ENCODE measurements at places on chromosomes 7 and 10.

DNA sequence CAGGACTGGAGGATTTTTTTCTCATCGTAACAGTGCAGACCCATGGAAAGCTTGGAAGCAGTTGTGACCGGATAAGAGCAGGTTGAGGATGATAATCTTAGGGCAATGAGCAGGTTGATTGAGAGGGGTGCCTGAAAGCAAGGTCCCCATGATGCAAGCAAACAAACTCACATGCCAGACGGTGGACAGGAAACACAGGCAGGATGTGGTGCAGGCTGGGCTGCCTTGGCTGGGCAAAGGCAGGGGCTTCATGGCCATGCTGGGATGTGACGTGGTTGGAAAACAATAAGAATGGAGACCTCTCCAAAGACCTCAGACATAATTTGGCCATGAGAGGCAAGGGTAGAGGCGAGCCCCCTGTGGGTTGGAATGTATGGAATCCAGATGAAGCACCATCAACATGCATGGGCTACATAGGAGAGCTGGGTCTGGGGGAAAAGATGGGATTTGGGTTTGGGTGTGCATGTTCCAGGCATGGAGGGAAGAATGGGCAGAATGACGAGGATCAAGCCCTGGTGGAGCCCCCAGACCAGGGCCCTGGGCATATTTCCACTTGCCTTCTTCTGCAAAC lies 58.3 kb downstream of the IKZF1 start:
- DNase-seq: no peak

GRCh38 chr7:34677491-34677890 lies 19.5 kb downstream of the NPSR1 start:
- DNase-seq: no peak

GRCh38 chr10:72834183-72834825 lies 59.2 kb upstream of the OIT3 start:
- DNase-seq: no peak

DNA sequence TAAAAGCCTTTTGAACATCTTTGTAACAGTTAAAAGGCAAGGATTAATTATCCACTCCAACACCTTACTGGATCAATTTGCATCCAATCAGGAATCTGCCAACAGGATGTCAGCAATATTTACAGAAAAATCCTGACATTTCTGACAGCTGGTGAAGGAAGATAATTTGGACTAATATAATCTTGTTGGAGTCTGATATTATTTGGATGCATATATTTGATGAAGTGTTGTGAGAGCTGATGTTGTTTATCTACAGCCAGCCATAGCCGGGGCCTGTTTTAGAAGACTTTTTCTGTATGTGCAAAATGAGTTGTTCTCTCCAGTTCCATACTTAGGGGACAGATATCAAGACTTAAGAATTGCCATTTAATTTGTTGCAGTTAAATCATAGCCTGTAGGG lies 91.1 kb downstream of the GPR37 start:
- no peak for DNase-seq

GRCh38 chr7:156747718-156748117 lies 107.1 kb downstream of the RNF32 start:
- no peak for DNase-seq

- no peak for DNase-seq
These were observed 60.2 kb downstream of the WIPF3 start for GRCh38 chr7:29866490-29866930.

DNA sequence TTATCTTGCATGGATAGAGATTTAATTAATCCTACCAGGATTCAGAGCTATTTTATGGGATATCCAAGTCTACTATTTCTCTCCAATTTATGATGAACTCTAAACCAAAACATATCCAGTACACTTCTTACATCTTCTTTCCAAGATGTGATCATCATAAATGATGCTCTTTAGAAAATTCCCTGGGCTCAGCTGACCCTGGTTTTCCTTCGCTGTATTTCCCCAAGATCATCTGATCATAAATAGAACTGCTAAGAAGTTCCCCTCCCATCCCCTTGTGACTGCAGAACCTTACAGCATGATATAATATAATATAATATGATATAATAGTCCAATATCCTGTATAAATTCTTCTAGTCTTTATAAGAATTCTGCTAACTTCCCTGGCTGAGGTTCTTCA lies 114.6 kb upstream of the LYZL2 start:
- no peak for DNase-seq

DNA sequence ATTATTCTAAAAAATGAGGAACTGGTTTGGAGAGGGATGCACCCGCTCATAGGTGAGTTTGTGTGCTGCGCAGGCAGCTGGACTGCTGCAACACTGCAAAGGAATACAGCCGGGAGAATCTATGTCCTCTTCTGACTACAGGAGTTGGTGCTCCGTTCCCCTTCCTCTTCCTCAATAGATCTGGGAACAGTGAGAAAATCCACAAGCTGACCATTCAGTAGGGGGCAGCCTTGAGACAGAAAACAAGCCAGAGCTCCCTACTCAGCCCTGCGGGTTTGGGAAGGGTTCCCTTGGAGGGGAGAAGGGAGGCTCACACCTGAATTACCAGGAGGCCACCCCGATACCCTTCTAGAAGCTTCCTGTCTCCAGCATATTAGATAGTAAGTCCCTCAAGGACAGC lies 87.3 kb upstream of the FOXI2 start:
- DNase-seq: no peak

DNA sequence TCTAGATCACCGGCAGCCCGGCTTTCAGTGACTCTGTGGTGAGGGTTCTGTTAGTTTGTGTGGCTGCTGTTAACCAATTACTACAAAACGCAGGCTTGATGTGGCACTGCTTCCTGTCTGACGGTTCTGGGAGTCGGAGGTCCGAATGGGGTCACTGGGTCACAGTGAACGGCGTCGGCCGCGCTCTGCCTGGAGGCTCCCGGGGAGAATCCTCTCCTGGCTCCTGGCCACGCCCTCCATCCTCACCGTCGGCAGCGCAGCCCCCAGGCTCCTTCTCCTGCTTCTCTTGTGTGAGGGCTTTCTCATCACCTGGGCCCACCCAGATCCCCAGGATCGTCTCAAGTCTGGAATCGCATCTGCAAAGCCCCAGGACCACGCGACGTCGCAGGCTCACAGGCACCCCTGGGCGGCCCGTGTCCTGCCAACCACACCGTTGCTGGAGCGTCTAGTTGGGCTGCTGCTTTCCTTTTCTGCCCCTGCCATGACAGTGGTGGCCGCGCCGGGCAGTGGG lies 31.8 kb upstream of the NKX6-2 start:
- DNase-seq: no peak

DNA sequence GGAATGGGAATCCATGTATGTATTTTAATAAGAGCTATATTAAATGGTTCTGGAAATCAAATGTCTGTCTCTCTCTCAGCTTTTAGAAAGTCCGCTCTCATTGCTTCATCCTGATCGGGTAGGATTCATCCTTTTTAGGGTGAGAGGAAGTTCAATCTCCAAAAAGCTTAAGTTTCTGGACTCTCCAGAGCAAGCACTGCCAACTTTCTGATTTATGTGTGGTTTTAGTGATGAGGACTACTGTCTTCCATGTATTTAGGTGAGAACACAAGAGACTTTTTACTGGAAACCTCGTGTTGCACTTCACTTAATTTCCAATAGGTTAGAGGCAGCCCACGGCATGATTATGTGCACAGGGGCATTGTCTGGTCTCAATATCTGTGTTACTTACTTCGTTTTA lies 267.9 kb downstream of the SUGCT start:
- DNase-seq: no peak

GRCh38 chr7:157895520-157896375 lies 558.9 kb downstream of the DNAJB6 start:
- no peak for DNase-seq

GRCh38 chr7:142554560-142555532 lies 194.4 kb upstream of the PRSS1 start:
- no peak for DNase-seq

- DNase-seq: no peak
These were observed 82.3 kb downstream of the ADK start for GRCh38 chr10:74233281-74233680.

DNA sequence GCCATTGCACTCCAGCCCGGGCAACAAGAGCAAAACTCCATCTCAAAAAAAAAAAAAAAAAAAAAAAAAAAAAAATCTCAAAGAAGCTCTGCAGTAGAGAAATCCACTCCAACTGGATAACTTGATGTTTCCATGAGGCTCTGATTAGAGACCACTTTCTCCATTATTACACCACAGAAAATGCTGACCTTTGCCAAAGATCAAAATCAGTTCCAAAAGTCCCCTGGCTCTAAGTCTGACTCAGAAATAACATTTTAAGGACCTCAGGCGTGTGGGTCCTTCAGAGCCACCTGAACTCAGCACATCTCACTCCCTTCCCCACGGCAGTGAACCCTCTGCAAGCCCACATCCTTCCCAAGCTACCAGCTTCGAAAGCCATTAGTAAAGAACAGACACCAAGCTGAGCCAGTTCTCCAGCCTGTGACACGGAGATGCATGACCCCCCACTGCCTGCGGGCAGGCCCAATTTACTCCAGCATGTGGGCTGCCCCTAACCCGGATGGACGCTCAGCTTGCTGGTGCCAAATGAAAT lies 13.8 kb upstream of the TMEM120A start:
- DNase-seq: no peak

GRCh38 chr10:27506280-27506679 lies 2.2 kb downstream of the RAB18 start:
- no peak for DNase-seq

- no peak for DNase-seq
These were observed 29.2 kb upstream of the MKX start for GRCh38 chr10:27774831-27775230.

GRCh38 chr10:47409171-47409865 lies 25.2 kb upstream of the ZNF488 start:
- DNase-seq: no peak

- no peak for DNase-seq
These were observed 26.5 kb upstream of the CNTNAP2 start for GRCh38 chr7:146090023-146090645.

GRCh38 chr7:67661-68395 lies 124.5 kb upstream of the FAM20C start:
- DNase-seq: no peak

GRCh38 chr7:157627033-157627432 lies 290.2 kb downstream of the DNAJB6 start:
- DNase-seq: no peak

- DNase-seq: no peak
These were observed 126.5 kb downstream of the FANK1 start for GRCh38 chr10:126022841-126023240.

DNA sequence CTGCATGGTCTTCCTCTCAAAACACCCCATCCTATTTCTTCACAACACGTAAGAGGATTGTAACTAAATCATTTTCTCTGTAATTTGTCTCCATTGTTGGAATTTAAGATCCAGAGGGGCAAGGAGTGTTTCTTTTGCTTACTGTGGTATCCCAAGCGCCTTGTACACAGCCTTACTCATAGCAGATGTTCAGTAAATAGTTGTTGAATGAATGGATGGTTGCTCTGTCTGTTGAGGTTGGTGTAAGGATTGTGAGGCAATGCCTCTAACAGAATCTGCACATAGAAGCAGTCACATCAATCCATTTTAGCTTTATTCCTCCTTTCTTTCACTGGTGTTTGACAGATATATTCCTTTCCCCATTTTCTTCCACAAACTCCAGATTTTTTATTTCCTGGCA lies 90.1 kb downstream of the ZNF365 start:
- no peak for DNase-seq

GRCh38 chr7:156104501-156105336 lies 292.5 kb upstream of the SHH start:
- DNase-seq: no peak

DNA sequence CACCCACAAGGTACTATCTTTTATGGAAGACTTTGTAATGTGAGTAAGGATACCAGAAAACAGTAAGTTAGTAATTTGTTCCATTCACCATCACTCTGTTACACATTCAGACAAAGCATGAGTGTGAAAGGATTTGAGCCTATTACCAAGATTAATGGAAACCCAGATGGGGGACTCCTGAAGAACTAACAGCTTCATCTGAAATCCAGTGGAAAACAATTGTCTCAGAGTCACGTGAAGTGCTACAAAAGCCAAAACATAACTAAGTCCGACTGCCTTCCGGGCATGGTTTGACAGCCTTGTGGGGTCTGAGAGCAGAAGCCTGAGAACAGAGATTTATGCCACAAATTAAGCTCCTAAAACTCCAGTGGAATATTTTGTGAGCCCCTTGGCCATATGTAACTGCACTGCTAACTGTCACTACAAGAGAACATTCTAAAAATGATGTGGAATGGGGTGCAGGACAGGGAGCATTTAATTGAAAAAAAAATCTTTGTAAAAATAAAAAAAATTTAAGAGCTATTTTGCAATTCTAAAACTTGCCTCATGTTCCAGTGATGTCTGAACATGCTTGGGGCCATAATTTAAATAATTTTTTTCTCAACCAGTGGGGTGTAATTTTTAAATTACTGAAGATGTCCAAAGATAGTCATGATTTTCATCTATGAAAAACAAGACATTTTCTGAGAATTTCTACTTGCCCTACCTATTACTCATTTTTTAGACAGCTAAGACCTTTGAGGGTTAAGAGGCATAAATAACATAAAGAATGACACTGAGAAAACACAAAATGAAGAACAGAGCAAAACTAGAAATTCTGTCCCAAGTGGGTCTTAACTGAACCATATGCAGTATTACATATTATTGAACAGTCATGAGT lies 555.0 kb downstream of the INHBA start:
- DNase-seq: no peak

- no peak for DNase-seq
These were observed 42.2 kb upstream of the VCL start for GRCh38 chr10:73955719-73956118.

DNA sequence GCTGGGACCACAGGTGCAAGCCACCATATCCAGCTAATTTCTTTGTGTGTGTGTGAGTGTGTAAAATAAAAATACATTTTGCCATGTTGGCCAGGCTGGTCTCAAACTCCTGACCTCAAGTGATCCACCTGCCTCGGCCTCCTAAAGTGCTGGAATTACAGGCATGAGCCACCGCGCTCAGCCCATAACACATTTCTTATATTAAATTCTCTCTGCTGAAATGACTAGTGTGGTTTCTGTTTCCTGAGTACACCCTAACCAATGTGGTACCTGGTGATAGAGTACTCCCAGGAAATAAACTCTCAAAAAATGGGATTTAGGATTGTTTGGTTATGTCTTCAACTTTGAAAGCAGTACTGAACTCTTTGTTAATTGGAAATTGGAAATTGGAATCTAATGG lies 19.4 kb upstream of the FHIP2A start:
- DNase-seq: no peak

DNA sequence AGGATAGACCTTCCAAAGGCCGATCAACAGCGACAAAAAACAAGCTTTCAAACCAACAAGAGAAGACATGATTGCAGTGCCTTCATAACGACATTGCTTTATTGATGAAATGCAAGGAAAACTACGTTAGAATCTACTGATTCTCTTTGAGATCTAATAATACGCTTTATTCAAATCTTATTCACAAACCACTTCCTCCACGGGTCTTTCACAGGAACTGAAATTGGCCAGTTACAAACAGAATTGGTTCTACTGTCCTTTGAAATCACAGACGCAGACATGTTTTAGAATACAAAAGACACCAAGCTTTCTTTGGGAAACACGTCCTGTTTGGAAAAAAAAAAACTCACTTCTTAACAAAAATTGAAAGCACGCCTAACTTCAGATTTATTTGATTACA lies 74.7 kb upstream of the SEPHS1 start:
- DNase-seq: no peak

GRCh38 chr7:98909487-98909886 lies 31.2 kb downstream of the TRRAP start:
- DNase-seq: no peak

- no peak for DNase-seq
These were observed 4.2 kb upstream of the CALCR start for GRCh38 chr7:93578762-93579161.

GRCh38 chr7:1404898-1405548 lies 54.2 kb downstream of the MICALL2 start:
- no peak for DNase-seq
